ENCODE measurements at places on chromosomes 11 and 22.

DNA sequence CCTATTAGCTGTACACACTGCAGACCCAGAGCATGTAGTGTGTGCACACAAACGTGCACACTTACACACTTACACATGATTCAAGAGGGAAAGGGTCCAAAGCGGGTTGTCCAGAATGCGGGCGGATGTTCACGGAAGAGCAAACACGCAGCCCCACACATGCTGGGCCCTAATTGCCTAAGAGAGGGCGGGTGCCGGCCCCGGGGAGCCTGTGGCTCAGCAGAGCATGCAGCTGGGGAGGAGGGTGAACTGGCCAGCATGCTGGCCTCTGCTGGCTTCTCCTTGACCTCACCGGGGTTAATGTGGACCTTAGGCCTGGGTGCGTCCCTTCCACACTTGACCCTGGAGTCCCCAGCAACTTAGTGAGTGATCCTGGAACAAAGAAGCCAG is 816.3 kb downstream of the BRD1 start:
- no peak for DNase-seq

GRCh38 chr11:117843666-117844484 is 19.3 kb upstream of the FXYD2 start:
- DNase-seq, result peak; percentile 69

GRCh38 chr11:87063982-87064381 is 26.2 kb downstream of the TMEM135 start:
- peak; percentile 16 for DNase-seq

DNA sequence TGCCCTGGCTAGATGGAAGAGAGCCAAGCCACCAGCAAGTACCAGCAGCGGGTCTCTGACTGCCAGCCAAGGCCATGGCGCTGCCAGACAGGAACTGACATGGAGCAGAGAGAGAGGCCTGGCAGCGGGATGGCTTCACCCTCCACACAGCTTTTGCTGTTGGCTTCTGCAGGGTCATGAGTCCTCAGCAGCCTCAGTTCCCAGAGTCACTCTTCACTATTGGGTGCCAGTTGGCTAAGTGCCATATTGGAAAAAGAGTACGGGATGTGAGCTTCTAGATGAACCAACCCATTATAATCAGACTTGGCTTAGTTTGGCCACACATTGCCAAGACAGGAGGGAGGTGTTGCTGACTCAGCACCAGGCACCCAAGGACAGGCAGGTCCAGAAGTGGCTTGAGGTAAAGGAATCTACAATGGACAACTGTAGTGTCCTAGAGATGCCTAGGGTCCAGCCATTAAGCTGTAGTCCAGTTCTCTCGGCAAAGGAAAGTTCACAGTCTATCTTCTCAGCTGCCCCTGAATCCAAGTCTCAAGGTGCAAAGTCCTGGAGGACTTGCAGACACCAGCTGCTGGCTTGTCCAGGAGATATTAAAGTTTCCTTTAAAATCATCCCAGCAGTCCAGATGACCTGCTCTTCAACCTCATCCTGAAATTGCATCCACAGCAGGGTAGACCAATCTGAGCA is 40.7 kb upstream of the POU2AF1 start:
- no peak for DNase-seq

- no peak for DNase-seq
These were observed 282.5 kb upstream of the ISX start for GRCh38 chr22:34783436-34783835.

GRCh38 chr11:28820296-28820989 is 712.3 kb downstream of the METTL15 start:
- DNase-seq, result peak; percentile 35

DNA sequence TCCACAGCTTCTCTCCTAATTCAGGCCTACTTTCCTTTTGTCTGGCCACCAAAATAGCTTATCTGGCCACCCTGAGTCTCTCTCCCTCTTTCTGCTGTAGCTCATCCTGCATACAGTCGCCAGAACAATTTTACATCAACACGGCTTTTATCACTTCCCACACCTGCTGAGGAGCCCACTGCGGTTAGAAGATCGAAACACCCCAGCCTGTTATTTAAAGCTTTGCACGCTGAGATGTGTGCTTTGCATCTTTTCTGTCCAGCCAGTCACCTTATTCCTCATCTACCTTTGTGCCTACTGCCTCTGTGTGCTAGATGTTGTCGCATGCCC is 96.0 kb downstream of the COMMD9 start:
- DNase-seq, result no peak

- DNase-seq, result no peak
These were observed 8.2 kb downstream of the GGT5 start for GRCh38 chr22:24236656-24237055.

GRCh38 chr11:29616611-29617010 is 400.2 kb downstream of the KCNA4 start:
- DNase-seq, result peak; percentile 60

DNA sequence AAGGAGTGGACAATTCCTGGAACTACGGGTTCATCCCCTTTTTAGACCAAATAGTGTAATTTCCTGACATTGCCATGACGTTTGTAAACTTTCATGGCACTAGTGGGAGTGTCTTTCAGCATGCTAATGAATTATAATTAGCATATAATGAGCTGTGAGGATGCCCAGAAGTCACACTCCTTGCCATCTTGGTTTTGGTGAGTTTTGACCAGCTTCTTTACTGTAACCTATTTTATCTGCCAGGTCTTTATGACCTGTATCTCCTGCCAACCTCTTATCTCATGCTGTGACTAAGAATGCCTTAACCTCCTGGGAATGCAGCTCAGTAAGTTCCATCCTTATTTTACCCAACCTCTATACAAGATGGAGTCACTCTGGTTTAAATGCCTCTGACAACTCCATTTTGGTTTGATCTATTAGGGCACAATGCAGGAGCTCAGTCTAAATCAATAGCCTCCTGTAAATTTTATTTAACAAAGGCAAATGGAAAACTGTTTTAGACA is 20.7 kb downstream of the OR10A6 start:
- DNase-seq, result no peak

- no peak for DNase-seq
These were observed 11.4 kb downstream of the DGAT2 start for GRCh38 chr11:75779960-75780359.

- peak; percentile 6 for DNase-seq
These were observed 1.1 kb upstream of the DBX1 start for GRCh38 chr11:20161230-20161918.

- no peak for DNase-seq
These were observed 103.5 kb downstream of the USP35 start for GRCh38 chr11:78292109-78292803.

Measured in mesenchymal stem cell (in vitro differentiated cells and primary cell).